DMS79 treated with DMSO at 0.1 percent for 48 hours (cell line): ENCODE measurements at places on chromosomes 5 and 9.
A peak's percentile ranks its signal among the peaks of the same experiment; 100 is the strongest.

DNA sequence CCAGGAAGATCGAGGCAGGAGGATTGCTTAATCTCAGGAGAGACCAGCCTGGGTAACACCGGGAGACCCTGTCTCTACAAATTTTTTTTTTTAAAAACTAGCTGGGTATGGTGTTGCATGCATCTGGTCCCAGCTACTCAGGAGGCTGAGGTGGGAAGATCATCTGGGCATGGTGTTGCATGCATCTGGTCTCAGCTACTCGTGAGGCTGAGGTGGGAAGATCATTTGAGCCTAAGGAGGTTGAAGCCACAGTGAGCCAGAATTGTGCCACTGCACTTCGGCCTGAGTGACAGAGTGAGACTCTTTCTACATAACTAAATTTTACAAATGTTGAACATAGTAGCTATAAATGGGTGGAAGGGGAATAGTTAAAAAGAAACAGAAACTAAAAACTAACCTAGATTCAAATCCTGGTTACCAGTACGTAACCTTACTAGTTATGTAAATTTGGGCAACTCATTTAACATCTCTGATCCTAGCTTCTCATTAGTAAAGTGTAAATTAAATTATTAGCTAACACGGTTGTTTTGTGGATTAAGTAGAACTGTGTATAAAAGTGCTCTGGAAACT lies 41.7 kb downstream of the TMEM161B start:
- DNase-seq = no peak

DNA sequence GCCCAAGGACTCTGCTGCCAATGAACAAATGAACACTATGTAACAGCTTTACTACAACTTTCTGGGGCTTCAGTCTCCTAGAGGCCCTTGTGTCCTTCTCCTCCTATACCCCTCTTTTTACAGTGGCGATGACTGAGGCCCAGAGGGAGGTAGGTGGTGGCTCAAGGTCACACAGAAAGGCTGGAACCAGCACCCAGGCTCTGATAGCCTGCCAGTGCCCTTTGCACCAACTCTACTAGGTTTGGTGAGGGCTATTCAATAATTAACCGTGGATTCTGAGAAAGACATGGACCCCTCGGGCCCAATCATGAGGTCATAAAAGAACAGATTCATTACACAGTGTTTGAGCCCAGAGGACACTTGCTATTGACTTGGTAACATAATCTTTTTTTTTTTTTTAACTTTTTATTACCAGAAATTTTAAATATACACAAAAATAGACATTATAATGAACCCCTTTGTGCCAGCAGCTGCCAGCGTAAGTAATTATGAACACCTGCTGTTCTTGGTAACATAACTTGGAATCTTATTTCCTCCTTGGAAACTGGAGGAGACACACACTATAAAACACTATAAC lies 6.1 kb upstream of the ALDH1B1 start:
- no peak for DNase-seq

- DNase-seq = no peak
Measured at GRCh38 chr5:97553604-97554452, 370.8 kb upstream of the RIOK2 start.

DNA sequence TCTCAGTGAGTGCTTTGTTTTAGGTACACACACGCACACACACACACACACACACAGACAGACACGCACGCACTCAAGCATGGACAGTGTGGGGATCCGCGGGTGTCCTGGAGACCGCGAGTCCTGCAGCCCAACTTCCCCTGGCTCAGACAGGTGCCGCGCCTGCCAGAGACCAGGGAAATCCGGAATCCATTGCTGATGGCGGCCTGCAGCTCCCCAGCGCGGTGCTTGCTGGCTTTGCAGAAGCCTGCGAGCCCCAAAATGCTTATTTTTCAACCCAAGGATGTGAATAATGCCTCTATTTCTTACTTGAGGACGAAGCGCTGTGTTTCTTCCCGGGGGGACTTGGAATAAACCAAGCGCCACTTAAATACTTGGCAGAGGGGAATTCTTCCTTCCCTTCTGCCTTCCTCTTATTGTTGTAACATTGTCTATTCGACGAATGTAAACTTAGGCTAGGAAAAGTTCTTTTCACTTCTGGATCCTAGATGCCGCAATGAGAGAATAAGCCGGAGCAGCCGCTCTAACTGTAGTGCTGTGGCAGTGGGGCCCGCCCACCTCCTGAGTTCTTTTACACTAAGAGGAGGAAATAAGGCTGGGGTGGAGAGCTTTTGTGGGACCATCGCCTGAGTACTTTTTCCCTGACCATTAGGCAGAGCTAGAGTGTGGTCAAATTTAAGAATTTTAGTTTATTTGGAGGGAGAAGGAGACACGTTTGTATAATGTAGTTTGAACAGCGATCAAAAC lies 802 bp downstream of the ITGA2 start:
- DNase-seq = no peak

DNA sequence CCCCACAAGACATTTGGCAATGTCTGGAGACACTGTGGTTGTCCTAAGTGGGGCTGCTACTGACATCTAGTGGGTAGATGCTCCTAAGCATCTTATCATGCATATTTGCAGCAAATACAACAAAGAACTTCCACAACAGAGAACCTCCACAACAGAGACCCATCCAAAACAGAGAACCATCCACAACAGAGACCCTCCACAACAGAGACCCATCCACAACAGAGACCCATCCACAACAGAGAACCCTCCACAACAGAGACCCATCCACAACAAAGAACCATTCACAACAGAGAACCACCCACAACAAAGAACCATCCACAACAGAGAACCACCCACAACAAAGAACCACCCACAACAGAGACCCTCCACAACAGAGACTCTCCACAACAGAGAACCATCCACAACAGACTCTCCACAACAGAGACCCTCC lies 32.8 kb downstream of the ARPC5L start:
- peak; percentile 3 for DNase-seq

GRCh38 chr9:137226338-137227053 lies 806 bp upstream of the RNF224 start:
- DNase-seq = no peak

DNA sequence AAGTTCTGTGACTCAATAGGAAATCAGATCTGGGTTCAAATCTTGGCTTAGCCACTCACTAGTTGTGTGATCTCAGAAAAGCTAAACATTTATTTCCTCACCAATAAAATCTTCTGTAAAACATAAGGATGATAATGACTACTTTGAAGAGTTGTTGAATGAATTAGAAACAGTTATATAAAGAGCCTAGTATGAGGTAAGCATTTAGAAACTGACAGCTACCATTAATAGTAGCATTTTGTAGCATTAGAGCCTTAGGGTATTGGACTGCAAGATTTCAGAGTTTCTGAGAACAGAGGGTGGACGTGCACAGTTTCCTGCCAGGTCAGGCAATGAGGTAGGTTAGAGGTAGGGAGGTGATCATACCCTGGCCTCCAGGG lies 293.2 kb downstream of the CWC27 start:
- DNase-seq = no peak

DNA sequence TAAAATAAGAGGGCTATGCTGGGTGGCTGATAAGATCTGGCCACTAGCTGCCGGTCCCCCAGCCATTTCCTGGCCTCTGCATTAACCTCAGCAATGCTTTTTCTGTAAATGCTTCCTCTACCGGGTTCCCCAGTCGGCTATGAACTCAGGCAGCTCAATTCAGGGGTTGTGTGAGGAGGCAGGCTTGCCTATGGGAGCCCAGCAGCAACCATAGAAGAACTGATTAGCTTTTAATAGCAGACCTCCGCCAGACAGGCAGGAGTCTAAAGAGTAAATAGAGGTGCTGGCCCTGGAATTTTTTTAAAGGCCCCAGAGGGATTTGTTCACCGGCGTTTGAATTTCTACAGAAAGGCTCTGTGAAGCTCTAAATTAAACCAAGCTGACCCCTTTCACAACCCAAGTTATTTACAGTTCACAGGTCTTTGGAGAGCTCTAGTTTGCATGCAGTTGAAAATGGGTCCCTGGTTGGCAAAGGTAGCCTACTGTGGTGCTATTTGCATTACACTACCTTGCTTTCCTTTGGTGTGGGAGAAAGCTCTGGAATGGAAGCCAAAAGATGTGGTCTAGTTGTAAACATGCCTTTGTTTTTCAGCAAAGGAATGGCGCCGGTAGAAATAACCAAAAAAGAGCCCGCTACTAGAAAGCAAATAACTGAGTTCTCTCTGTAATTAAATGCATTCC lies 289.7 kb upstream of the SEMA6A start:
- no peak for DNase-seq

- DNase-seq = no peak
Measured at GRCh38 chr5:90985341-90985740, 397.8 kb downstream of the ARRDC3 start.
